ENCODE measurements at places on chromosomes 1 and 21.

- DNase-seq = no peak
These were observed 11.8 kb downstream of the RRP1 start for GRCh38 chr21:43801006-43801783.

DNA sequence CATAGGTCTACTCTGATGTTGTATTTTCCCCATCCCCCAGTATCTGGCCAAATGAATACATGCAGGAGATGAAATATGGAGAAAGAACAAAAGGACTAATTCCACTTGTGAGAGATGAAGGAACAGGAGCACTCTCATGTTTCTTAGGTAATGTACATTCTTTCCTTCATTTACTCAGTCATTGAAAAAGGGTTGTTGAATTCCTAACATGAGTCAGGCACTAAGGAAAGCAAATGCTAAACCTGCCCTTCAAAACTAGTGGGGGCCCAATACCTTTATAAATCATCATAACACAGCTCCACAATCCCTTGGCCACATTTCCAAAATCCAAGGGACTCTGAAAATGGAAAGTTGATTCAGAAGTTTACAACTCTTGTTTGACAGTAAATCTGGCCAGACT lies 94.3 kb downstream of the DIRAS3 start:
- no peak for DNase-seq

DNA sequence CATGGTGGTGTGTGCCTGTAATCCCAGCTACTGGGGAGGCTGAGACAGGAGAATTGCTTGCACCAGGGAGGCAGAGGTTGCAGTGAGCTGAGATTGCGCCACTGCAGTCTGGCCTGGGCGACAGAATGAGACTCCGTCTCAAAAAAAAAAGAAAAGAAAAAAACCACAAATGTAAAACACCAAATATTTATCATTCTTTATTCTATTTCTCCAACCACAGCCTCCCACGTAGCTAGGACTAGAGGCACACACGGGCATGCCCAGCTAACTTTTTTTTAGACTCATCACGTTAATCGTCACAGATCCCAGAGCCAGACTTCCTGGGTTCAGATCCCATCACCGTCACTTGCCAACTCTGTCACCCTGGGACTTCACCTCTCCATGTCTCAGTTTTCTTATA lies 13.5 kb downstream of the DNAJC16 start:
- DNase-seq = no peak

- DNase-seq = no peak
These were observed 783.1 kb downstream of the MRPL39 start for GRCh38 chr21:24824209-24824608.

DNA sequence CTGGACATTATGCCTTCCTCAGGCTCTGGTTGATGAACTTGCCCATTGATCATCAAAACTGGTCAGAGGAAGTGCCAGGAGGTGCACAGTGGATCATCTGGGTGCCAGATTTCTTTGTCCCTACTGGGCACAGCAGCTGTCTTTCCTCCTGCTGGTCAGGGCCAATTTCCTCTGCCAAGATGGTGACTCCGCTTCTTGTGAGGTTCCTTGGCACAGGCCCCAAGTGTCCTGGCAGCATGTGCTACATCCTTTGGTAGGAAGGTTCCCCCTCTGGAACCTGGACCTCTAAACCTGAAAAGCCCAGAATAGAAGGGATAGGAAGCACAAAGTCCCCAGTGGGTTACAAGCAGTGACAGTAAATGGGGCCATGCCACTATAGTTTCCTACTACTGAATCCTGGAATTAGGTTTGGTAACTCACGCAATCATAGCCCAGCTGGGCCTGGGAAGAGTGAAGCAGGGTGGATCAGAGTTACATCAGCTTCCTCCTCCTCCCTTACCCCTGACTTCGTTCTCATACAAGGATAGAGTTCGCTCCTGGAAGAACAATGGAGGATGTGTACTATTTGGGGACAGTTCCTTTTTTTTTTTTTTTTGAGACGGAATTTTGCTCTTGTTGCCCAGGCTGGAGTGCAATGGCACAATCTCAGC lies 147.1 kb downstream of the CNIH3 start:
- DNase-seq = peak; percentile 9

GRCh38 chr1:34149501-34149900 lies 15.5 kb downstream of the CSMD2 start:
- DNase-seq = no peak

DNA sequence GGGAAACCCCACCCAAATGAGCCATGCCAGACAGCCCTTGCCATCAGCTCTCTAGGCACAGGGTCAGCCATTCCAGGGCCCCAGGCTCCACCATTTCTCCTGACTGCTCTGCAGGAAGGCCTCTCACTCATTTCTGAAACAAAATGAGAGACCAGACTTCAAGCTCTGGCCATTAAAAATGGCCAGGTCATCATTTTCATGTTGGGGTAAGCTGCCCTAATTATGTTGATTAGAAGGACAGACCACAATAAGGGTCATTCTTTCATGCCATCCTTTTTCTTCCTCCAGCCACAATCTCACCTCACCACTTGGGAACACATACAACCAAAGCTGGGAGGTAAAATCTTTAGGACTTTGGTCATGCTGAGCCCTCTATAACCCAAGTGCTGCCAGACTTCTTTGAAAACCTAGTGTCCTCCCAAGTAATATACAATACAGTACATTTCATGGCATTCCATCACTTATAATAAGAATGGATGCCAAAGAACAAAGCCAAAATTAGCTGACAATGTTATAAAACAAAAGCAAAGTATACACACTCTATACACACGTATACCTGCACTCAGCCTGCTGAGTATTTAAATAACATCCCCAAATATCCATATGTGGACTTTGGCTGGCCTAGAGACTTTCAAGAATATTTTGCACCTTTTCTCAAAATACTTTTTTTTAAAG lies 22.4 kb upstream of the RBBP5 start:
- DNase-seq = no peak

DNA sequence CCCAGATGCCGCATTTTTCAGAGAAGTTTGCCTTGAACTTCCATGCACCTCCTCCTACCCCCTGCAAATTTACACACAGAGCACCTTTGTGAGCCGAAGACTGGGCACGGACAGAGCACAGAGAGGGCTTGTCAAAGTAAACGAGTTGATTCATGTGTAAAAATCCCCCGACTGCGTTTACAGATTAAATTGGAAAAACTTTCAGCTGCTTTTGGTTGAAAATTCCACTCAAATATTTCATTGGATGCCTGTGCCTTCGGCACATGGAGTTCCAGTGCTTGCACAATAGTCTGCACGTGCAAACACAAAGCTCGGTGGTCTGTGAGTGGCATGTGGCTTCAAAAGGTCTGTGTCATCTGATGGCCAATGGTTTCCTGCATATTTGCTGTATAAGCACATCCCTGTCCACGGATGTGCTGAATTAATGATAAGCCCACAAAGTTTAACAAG lies 177.5 kb downstream of the SETD4 start:
- no peak for DNase-seq

GRCh38 chr1:72636631-72637030 lies 354.3 kb upstream of the NEGR1 start:
- DNase-seq = peak; percentile 94

- DNase-seq = no peak
These were observed 142.8 kb upstream of the RAB4A start for GRCh38 chr1:229128066-229128608.

- no peak for DNase-seq
These were observed 16.2 kb upstream of the DISC1 start for GRCh38 chr1:231610388-231610787.

DNA sequence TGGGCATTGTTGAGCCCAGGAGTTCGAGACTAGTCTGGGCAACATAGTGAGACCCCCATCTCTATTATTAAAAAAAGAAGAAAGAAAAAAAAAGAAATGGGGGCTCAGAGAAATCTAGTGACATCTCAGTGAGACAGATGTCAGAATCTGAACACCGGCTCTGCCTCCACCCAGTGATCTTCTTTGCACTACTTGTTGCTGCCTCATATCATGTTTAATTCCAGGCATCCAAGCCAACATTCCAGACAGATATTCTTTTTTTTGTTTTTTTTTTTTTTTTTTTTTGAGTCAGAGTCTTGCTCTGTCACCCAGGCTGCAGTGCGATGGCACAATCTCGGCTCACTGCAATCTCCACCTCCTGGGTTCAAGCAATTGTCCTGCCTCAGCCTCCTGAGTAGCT lies 5.0 kb upstream of the ARL8A start:
- DNase-seq = no peak

GRCh38 chr1:201138311-201138840 lies 11.4 kb upstream of the ASCL5 start:
- DNase-seq = no peak

DNA sequence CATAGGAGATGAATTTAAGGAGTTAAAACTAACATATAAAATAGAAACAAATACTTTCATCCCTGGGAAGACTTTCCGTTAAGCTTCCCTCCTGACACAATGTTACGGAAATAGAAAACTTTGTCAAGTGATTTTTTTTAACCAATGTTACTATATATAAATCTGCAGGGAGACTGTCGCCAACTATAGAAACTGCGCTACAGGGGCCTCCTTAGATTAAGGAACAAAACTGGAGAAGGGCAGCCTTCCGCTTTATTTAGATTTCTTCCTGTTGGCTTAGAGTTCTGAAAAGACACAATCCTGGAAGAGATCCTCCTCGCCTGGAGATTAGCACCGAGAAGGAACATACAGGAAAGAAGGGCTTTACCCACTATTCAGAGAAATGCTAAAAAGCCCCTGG lies 1.5 kb downstream of the MGST3 start:
- DNase-seq = peak; percentile 11

- DNase-seq = no peak
These were observed 16.3 kb downstream of the CCDC17 start for GRCh38 chr1:45607404-45608074.

DNA sequence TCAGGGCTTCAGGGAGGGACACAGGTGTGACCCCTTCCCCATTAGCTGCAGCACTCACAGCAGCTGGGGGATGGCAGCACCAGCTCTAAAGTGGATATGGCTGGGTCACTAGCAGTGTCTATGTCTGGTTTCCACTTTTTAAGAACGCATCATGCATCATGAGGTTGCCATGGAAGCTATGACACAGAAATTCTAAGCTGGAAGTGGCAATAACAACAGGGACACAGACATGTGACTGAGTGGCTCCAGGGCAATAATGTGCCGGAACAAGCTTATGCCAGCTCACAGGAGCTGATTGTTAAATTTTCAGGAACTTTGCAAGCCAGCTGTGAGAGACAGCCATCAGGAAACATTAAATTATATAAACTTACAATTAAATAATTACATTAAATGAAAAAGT lies 51.2 kb upstream of the NFASC start:
- DNase-seq = peak; percentile 6

GRCh38 chr1:157091668-157092273 lies 7.8 kb downstream of the ETV3L start:
- DNase-seq = no peak

GRCh38 chr21:43854773-43855633 lies 10.0 kb upstream of the AGPAT3 start:
- DNase-seq = no peak

DNA sequence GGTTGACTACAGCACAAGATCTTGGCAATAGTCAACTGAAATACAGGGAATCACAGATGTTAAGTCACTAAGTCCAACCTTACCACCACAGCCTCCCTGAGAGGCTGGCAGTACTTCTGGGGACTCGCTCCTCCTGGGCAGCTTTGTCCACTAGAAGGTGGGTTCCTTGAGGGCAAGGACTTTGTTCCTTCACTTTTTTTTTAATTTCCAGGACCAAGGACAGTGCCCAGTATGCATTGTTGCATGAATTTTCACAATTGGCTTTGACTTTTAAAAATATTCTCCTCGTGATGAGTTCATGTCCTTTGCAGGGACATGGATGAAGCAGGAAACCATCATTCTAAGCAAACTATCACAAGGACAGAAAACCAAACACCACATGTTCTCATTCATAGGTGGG lies 96.7 kb upstream of the IGSF21 start:
- no peak for DNase-seq

DNA sequence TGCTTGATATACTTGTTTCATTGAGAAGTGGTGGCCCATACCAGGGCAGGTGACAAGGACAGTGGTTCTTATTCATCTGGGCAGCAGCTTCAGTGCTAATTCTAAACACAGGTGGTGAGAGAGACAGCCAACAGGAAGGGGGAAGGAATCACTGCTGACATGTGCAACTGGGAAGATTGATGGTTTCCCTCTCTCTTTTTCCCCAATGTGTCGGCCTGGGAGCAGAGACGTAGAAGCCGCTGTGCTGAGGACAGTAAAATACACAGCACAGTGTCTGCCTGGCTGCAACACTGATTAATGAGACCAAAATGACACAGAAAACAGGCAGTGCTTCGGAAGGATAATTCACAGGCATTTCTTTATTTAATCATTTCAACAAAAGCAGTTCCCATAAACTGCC lies 48.8 kb downstream of the WARS2 start:
- DNase-seq = no peak

DNA sequence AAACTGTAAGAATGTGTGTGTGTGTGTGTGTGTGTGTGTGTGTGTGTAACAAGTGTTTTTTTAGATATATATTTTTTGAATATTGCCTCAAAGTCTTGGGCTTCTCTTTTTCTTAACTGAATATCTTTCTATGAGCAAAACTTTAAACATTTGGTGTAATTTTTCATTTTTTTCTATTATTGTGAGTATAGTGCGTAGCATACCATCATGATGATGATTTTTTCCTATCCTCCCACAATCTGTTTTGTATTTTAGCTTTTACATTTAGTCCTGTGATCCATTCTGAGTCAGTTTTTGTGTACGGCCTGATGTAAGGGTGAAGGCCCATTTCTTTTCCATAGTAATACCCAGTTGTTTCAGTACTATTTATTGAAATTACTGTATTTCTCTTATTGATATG lies 680.6 kb downstream of the TTLL7 start:
- DNase-seq = no peak

GRCh38 chr1:184954232-184954995 lies 19.9 kb downstream of the NIBAN1 start:
- DNase-seq = no peak

- DNase-seq = no peak
These were observed 178.6 kb downstream of the PRDM16 start for GRCh38 chr1:3247521-3248121.

DNA sequence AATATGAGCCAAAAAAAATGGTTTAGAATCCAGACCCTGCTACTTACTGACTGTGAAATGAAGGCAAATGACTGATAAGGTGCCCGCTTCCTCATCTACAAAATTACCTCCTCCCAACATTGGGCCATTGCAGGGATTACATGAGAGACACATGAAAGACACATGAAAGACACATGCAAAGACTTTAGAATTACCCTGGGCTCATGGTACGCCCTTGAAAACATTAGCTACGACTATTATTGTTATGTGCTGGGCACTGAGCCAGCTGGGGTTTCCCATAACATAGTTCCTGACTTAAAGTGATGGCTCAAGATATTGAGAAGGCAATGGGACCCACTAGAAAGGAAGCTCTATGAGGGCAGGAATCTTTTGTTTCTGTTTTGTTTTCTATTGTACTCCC lies 43.7 kb upstream of the KANK4 start:
- DNase-seq = no peak

GRCh38 chr1:15295696-15296095 lies 48.7 kb downstream of the FHAD1 start:
- DNase-seq = no peak
